Stimulated activated CD4-positive, alpha-beta T cell treated with anti-CD3 and anti-CD28 coated beads, Interleukin-15, amount 100 ng/mL, for 1 hour (primary cell): ENCODE measurements at places on chromosomes 12 and 14.

- DNase-seq = no peak
Measured at GRCh38 chr14:74571441-74571841, 40.6 kb downstream of the LTBP2 start.

- no peak for DNase-seq
Measured at GRCh38 chr12:110109037-110109836, 14.9 kb upstream of the IFT81 start.

GRCh38 chr12:126903027-126903876, 1363.7 kb upstream of the TMEM132C start:
- DNase-seq = no peak

DNA sequence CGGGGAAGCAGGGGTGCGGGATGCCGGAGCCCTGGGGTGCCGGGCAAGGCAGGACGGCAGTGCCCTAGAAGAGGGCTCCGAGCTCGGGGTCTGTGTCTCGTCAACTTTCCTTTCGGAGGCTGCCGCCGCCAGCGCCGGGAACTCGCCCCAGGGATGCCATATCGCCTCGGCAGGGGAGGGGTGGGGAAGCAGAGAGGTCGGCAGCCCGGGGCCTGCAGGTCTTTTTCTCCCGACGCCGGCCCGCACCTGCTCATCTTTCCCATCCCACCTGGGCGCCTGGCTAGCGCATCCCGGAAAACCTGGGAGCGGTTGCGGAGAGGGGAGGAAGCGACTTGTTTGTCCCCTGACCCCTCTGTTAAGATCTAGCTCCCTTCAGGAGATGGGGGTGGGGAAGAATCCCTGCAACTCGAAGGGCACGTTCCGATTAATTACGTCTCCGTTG, 547 bp downstream of the CNTN1 start:
- DNase-seq = no peak

DNA sequence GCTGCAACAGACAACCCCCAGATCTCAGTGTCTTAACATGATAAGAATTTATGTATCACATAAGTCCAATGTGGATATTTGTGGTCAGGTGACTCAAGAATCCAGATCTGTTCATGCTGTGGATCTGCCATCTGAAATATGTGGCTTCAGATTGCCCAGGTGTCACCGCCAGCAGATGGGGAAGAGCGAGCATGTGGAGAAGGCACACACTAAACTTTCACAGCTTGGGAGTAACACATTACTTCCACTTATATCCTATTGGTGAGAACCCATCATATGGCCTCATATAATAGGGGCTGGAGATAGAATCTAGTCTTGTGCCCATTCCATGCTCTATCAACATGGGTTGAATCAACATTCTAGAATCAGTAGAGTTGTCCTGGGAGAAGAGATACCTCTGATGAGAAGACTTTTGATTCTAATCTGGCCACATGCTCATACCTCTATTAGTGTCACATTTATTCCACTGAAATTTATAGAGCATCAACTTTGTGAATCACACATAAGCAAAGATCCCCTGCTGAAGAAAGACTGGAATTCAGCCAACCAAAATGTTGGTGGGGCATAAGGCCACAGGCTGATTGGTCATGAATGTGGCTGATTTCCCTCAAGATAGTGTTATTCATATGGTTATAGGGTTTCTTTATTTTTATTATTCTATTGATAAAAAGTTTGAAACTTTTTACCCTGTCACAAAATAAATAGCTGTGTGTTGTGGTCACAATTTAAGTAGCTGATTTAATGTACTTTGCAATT, 6.0 kb upstream of the CALCOCO1 start:
- no peak for DNase-seq

DNA sequence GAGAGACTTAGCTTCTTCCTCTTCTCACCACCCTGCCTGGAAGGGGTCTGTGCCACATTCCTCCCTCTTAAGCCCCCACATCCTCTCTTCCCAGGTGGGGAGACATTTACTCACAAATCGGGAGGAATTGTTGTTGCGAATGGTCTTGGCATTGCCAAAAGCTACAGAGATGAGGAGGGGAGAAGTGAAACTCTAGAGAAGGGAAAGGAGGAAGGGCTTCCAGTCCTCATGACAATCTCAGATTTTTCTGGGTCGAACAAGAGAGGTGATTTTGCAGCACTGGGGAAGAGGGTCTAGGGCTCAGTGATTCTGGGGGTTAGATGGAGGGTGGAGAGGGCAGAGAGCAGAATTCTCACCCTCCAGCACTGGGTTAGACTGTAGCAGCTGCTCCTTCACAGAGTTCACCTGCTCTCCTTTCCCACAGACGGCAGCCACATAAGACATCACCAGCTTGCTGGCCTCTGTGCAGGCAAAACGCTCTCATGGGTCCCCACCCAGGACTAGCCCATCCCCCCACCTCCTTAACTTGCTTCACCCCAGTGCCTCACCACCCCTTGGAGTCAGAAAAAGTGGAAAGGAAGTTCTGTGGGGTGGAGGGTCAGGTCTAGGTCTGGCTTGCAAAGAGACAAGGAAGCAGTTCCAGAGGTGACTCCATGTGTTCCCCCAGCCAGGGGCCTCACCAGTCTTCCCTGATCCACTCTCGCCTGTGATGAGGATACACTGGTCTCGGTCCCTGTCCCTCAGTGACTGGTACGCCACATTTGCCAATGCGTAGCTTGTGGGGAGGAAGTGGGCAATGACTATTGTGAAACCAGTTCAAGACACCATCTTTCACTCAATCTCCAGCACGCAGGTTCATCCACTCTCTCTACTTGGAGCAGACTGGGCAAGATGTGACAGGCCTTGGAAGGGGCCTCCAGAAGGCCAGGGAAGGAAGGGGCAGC, 2.7 kb downstream of the MYO1A start:
- no peak for DNase-seq

DNA sequence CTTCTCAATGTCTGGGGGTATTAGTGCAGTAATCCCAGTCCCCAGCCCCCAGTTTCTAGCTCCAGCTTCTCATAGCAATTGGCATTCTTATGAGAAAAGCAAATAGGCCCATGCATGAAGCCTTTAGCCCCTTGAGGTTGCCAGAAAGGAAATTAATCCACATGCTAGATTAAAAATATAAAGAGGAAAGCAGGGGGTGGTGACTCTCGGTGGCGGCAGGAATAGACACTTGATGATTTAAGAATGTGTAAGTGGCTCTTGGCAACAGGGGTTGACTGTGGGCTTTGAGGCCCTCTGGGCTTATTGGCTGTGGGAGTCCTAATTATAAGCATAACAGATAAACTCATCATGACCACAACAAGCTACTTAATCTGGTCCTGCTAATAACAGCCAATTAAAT, 1367.3 kb upstream of the FLRT2 start:
- DNase-seq = no peak

GRCh38 chr14:21846227-21846885, 172.7 kb upstream of the OR4E1 start:
- DNase-seq = peak; percentile 44

DNA sequence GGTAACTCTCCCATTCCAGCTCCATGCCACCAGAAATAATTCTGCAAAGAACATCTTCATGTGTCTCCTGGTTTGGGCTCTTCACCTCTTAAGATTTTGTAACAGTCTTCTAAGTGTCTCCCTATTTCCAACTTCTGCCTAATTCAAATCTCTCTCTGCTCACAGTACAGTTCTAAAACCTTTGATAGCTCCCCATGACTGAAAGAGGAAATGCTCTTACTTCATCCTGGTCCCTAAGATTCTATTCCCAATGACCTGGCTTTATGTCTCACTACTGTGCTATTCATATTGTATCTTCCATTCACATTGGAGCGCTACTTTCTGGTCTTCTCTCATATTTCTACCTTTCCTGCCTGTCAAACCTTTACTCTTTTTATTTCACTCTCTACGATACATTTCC, 1.6 kb downstream of the AMN1 start:
- DNase-seq = no peak

DNA sequence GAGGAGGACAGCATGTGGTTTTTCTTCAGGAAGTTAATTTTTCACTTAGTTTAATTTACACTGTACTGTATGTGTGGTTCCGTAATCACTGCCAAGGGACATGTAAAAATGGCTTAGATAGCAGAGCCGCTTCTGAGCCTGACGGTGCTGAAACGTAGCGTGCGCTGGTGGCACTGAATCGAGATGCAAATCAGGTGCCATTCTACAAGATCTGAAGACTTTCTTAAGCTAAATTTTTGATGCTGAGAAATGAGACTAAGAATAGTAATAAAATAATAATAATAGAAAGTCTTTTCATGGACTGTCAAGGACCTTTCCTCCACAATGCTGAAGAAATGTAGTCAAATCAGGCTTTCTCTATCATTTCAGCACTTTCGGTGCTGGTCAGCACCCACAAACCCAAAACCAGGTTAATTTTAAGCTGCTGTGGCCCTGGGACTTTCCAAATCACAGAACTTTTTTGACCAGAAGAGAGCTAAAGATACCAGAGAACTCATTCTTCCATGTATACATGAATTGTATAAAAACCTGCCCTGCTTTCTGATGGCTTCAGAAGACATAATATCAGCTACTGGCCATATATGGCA, 183.3 kb upstream of the LMO3 start:
- no peak for DNase-seq

GRCh38 chr14:84401631-84402030, 1128.3 kb upstream of the FLRT2 start:
- no peak for DNase-seq

GRCh38 chr12:111089616-111090015, 169.2 kb upstream of the MYL2 start:
- DNase-seq = no peak

GRCh38 chr12:31221551-31221945, 104.4 kb downstream of the SINHCAF start:
- no peak for DNase-seq

DNA sequence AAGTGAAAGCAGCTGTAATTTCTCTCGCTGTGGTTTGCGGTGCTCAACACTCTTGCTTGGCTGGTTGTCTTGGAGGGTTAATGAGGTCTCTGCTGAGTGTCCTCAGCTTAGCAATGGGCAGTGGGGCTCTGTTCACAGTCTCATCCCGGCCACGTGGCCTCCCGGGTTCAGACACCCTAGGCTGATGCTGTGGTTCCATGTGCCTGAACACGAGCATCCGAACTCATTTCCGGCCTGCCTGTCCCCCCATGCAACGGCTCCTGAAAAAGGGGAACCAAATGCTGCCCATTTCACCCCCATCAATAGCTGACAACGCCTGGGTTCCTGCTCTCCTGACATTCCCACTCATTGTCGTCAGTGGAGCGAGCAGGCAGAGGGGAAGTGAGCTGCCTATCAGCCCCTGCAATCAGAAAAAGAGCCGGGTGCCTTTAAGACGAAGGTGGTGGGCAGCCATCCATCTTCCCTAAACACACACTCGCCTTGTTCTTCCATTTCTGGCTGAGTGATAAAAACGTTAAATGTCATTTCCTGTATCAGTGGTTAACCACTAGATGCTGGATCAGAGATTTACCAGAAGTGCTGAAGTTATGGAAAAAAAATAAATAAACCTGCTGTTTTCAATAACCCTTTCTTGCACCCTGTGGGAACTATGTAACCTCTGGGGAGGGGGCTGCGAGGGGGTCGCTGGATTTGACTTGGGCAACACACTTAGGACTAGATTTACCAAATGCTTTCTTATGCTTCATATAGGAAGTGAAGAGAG, 60.3 kb upstream of the BCL2L14 start:
- no peak for DNase-seq

DNA sequence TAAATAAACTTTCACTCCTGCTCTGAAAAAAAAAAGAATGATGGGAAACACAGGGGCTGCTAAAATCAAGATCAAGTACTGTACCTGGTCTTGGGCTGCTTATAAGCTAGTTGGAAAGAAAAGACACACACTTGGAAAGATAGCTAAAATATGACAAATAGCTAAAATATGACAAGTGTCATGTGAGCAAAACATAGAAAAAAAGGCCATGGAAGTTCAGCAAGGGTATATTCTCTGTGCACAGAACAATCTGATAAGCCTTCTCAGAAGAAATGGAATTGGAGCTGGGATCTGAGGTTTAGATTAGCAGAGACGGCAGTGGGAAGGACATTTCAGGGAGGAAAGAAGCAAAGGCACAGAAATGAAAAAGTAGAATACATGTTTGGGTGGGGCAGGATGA, 126.2 kb upstream of the PMCH start:
- DNase-seq = no peak

GRCh38 chr12:93325855-93326254, 51.9 kb upstream of the NUDT4 start:
- DNase-seq = no peak

- peak; percentile 31 for DNase-seq
Measured at GRCh38 chr14:70641548-70642302, at the start of gene TTC9. TSS of gene TTC9 (plus strand) at chr14:70641916. CDS start at chr14:70642130, 214 bp downstream.

DNA sequence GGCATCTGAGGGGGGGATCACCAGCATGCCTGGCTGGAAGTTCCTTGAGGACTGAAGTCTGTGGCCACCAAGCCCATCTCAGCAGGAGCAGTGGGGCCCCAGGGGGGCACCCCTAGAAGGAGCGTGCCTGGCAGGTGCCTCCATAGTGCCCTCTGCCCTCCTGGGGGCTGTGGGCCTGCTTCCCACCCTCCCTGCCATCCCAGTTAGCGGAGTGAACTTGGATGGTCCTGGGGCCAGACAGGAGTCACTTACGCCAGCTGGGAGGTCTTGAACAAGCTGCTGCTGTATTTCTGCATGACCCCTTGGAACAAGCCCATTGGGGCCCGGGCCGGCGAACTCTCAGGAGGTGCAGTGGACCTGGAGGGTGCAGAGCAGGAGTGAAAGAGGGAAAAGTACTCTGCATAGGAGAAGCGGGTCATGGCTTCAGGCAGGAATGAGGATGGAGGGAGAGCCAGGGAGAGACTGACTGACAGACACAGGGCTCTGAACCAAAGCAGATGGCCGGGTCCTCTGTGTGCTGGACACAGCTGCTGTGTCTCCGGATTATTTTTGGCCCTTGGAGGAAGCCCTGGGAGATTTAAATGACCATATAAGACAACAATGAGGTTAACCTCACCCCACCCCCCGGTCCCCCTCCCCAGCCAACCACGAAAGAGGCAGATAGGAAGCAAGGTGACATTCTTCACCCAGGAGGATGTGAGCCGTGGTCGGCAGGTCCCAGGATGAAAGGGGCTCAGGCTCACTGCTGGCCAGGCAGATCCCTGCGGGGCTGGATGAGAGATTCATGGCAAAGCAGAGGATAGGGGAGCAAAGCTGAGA, 19.6 kb downstream of the ASB2 start:
- DNase-seq = no peak

GRCh38 chr12:51874000-51874399, 13.9 kb upstream of the ANKRD33 start:
- no peak for DNase-seq

GRCh38 chr14:63745858-63746425, 18.1 kb upstream of the SGPP1 start:
- no peak for DNase-seq
